Natural killer cell treated with Interleukin-12 subunit alpha and Interleukin-12 subunit beta and Interleukin-15 and Interleukin-18, amount 100 ng/mL, for 72 hours (primary cell): ENCODE measurements at places on chromosomes 12 and 14.

GRCh38 chr12:123983822-123984485 lies 10.9 kb downstream of the ZNF664 start:
- H3K4me3 ChIP-seq = no peak overlapping the region
- no peak for DNase-seq
- peaks cover 30% of the 10 kb centered on the region for H3K4me1 ChIP-seq
- no peaks in the 10 kb centered on the region for H3K27me3 ChIP-seq
- H3K27ac ChIP-seq = no peak overlapping the region

DNA sequence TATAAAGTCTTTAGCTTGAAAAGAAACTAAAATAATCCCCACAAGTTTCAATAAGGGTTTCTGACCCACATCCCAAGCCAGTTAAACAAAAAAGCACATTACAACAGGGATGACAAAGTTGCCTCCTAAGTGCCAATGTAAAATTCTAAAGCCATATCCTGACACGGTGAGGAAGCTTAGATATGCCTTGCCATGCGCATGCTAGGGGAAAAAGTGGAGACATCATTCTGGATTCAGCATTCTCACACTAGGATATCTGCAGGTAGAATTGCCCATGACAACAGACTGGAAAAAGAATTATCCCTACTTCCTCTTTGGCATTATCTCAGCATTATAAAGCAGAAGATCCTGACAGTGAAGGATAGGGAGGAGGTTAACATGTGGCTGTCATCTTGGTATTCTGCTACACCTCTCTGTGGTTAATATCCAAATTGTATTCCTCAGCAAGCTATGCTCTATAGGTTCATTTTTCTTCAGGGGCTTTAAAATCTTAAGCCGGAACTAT lies 4.9 kb downstream of the DUSP6 start:
- no peak for DNase-seq
- peaks cover 31% of the 10 kb centered on the region for H3K36me3 ChIP-seq
- peak overlapping the region; percentile 86 for H3K27ac ChIP-seq
- peak overlapping the region; percentile 86 for H3K4me3 ChIP-seq
- H3K4me1 ChIP-seq = peaks cover 80% of the 10 kb centered on the region
- H3K27me3 ChIP-seq = no peaks in the 10 kb centered on the region

- no peak overlapping the region for H3K4me3 ChIP-seq
- H3K27me3 ChIP-seq = peaks cover 7% of the 10 kb centered on the region
- peaks cover 5% of the 10 kb centered on the region for H3K36me3 ChIP-seq
- no peak overlapping the region for H3K27ac ChIP-seq
Observed at GRCh38 chr14:24316597-24316950, 5.3 kb downstream of the LTB4R start.

GRCh38 chr14:100711493-100711892 lies 15.2 kb upstream of the DLK1 start:
- peaks cover 17% of the 10 kb centered on the region for H3K27me3 ChIP-seq
- H3K36me3 ChIP-seq = no peaks in the 10 kb centered on the region
- no peak overlapping the region for H3K4me3 ChIP-seq
- no peak overlapping the region for H3K27ac ChIP-seq
- peaks cover 4% of the 10 kb centered on the region for H3K4me1 ChIP-seq

GRCh38 chr12:74780182-74780849 lies 242.7 kb downstream of the ATXN7L3B start:
- no peak overlapping the region for H3K4me3 ChIP-seq
- H3K4me1 ChIP-seq = no peaks in the 10 kb centered on the region
- no peak overlapping the region for H3K27ac ChIP-seq
- H3K36me3 ChIP-seq = no peaks in the 10 kb centered on the region

GRCh38 chr12:111991946-111992345 lies 21.0 kb downstream of the TMEM116 start:
- H3K27me3 ChIP-seq = no peaks in the 10 kb centered on the region
- peak overlapping the region; percentile 87 for H3K4me3 ChIP-seq
- H3K36me3 ChIP-seq = peaks cover 6% of the 10 kb centered on the region
- H3K27ac ChIP-seq = no peak overlapping the region
- H3K4me1 ChIP-seq = peaks cover 30% of the 10 kb centered on the region

DNA sequence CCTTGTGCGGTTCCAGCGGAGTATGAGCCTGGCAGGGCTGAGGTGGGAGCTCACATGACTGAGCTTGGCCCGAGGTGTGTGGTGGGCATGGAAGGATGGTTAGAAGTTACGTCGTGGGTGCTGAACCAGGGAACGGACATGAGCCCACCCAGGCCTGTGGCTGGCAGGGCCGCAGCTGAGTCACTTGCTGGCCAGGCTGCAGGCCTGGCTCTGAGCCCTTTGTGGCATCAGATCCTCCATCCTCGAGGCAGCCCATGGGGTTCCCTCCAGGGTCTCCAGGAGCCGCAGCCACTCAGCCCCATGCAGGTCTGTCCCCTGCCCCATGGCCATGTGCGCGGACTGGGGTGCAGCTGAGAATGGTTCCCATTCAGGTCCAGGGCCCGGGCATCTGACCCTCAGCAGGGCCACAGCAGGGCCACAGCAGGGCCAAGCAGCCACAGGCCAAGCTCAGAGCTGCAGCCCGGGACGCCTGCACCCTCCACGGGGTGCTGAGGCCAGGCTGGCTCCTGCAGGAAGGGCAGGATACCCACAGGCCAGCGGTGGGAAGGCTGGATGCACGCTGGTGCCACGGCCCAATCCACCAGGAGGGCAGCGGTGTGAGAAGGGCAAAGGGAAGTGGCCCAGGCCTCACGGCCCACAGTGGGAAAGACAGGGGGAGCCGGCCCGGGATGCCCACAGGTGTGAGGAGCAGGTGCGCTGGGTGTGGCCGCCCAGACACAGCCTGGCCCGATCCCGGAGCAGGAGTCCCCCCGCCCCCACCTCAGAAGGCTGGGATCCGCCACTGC lies 26.3 kb upstream of the ULK1 start:
- no peak overlapping the region for H3K27ac ChIP-seq
- no peaks in the 10 kb centered on the region for H3K27me3 ChIP-seq
- H3K4me3 ChIP-seq = no peak overlapping the region

GRCh38 chr14:61537563-61538463 lies 157.5 kb upstream of the HIF1A start:
- peak overlapping the region; percentile 72 for H3K4me3 ChIP-seq
- no peaks in the 10 kb centered on the region for H3K27me3 ChIP-seq
- peaks cover 82% of the 10 kb centered on the region for H3K4me1 ChIP-seq
- H3K27ac ChIP-seq = peak overlapping the region; percentile 99

GRCh38 chr14:91327661-91328312 lies 83.3 kb upstream of the GPR68 start:
- H3K27me3 ChIP-seq = no peaks in the 10 kb centered on the region
- H3K4me3 ChIP-seq = no peak overlapping the region
- no peaks in the 10 kb centered on the region for H3K36me3 ChIP-seq

- H3K27ac ChIP-seq = peak overlapping the region; percentile 38
- DNase-seq = no peak
Observed at GRCh38 chr14:35247777-35248475, 44.3 kb upstream of the PSMA6 start.

GRCh38 chr14:47194055-47194454 lies 481.4 kb downstream of the MDGA2 start:
- no peak for DNase-seq
- no peak overlapping the region for H3K4me3 ChIP-seq
- H3K4me1 ChIP-seq = no peaks in the 10 kb centered on the region
- H3K27me3 ChIP-seq = no peaks in the 10 kb centered on the region
- H3K36me3 ChIP-seq = no peaks in the 10 kb centered on the region

GRCh38 chr12:111202237-111202915 lies 166.5 kb downstream of the PHETA1 start:
- H3K27me3 ChIP-seq = peaks cover 20% of the 10 kb centered on the region
- H3K4me3 ChIP-seq = no peak overlapping the region
- no peaks in the 10 kb centered on the region for H3K36me3 ChIP-seq
- no peak for DNase-seq
- H3K27ac ChIP-seq = no peak overlapping the region
- H3K4me1 ChIP-seq = peaks cover 6% of the 10 kb centered on the region

GRCh38 chr12:32788405-32788804 lies 32.7 kb upstream of the YARS2 start:
- H3K4me1 ChIP-seq = no peaks in the 10 kb centered on the region
- H3K36me3 ChIP-seq = no peaks in the 10 kb centered on the region

DNA sequence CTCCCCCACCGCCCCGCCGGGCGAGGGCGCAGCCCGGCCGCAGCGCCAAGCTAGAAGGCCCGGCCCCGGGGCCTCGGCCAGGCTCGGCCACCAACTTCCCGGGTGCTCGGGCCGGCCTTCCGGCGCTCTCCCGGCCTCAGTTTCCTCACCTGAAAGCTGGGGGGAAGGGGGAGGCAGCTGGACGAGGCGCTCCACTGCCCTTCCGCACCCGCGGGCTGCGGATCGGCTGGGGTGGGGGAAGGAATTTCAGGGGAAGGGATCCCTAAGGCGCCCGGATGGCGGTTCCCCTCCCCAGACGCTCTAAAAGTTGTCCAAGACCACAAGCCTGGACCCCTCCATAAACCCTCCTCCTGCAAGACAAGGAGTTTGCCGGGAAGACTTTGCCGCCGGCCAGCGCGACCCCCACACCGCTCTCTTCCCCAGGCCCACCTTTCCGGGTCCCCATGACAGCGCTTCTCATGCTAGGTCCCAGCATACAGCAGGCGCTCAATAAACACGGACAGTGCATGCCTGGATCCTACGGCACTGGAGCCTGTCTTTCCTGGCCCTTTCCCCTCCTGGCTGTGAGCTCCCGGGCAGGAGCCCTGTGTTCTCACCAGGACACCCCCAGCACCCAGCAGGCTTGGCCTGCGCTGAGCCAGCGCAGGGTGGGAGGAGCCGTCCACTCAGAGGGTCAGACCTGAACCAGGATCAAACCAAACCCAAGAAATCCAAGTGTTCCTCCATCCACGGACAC lies 18.1 kb downstream of the BEGAIN start:
- no peaks in the 10 kb centered on the region for H3K36me3 ChIP-seq
- H3K4me1 ChIP-seq = peaks cover 6% of the 10 kb centered on the region
- H3K4me3 ChIP-seq = peak overlapping the region; percentile 30

- no peaks in the 10 kb centered on the region for H3K36me3 ChIP-seq
- no peak overlapping the region for H3K27ac ChIP-seq
- no peak for DNase-seq
- peaks cover 21% of the 10 kb centered on the region for H3K4me1 ChIP-seq
- H3K4me3 ChIP-seq = no peak overlapping the region
Observed at GRCh38 chr14:20684662-20685456, 499 bp downstream of the RNASE4 start.

DNA sequence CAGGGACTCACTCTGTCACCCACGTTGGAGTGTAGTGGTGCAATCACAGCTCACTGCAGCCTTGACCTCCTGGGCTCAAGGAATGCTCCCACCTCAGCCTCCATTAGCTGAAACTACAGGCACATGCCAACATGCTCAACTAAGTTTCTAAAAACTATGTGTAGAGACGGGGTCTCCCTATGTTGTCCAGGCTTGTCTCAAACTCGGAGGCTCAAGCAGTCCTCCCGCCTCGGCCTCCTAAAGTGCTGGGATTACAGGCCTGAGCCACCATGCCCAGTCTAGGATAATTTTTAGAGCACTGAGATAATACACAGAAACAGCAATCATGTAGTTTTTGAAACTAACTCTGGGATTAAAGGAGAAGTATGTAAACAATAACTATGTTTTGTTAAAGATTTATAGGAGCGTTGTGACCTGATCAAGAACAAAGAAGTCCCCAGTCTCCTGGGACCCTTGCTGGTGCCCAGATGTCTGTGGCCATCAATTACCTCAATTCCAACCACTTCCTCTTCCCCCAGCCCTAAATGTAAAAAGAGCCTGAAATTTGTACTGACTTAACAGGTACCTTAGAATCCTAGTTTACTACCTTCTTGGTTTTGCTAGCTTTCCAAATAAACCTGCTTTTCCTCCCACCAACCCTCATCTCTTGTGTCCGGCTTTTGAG lies 28.9 kb upstream of the EGLN3 start:
- H3K27me3 ChIP-seq = peaks cover 5% of the 10 kb centered on the region
- no peaks in the 10 kb centered on the region for H3K36me3 ChIP-seq
- no peaks in the 10 kb centered on the region for H3K4me1 ChIP-seq
- no peak overlapping the region for H3K27ac ChIP-seq
- DNase-seq = no peak

DNA sequence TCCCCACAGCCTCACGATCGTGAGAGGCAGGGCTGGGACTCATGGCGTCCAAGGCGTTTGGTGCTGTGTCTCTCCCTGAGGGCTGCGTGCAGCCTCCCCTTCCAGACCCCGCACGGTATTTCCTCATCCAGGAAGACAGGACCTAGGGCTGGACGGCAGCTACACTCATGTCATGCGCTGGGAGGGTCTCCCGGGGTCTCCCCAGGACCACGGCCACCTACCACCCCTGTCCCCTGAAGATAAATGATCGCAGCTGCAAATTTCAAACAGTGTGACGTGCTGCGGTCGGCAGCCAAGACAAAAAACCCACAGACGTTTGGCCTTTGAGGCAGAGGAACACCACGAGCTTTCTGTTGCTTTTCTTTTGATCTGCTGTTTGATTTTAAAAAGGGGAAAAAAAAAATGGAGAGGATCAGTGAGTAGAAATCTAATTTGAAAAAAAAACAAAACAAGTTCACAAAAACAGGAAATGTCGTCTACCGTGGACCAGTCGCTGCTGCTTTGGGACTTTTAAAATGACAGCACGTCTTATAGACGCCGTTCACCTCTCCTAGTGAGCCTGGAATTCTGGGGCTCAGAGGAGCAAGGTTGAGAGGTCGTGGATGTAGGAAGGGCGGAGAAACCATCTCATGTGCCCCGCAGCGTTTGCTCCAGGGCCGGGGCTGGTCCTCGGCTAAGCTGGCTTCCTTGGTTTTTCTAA lies 237.6 kb downstream of the SLC41A2 start:
- H3K27ac ChIP-seq = peak overlapping the region; percentile 92
- no peaks in the 10 kb centered on the region for H3K27me3 ChIP-seq
- DNase-seq = no peak
- peaks cover 80% of the 10 kb centered on the region for H3K4me1 ChIP-seq
- H3K36me3 ChIP-seq = peaks cover 4% of the 10 kb centered on the region

GRCh38 chr12:63915105-63915800 lies 70.8 kb downstream of the SRGAP1 start:
- H3K27me3 ChIP-seq = peaks cover 6% of the 10 kb centered on the region
- H3K27ac ChIP-seq = no peak overlapping the region
- H3K4me1 ChIP-seq = no peaks in the 10 kb centered on the region
- no peaks in the 10 kb centered on the region for H3K36me3 ChIP-seq

DNA sequence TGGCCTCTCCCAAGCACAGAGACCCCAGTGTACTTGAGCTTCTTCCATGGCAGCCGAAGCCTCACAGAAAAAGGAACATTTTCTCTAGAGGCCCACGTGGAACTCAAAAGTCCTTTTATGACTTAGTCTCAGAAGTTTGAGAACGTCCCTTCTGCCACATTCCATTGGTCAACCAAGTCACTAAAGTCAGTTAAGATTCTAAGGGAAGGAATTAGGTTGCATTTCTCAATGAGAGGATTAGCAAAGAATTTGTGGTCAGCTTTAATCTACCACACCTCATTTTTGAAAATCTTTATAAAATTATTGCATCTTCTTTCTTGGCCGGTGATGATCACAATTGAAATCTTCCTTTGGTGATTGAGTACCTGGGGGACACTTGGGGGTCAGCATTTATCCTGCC lies 279.9 kb upstream of the TBX3 start:
- no peak overlapping the region for H3K27ac ChIP-seq
- no peaks in the 10 kb centered on the region for H3K27me3 ChIP-seq
- no peak overlapping the region for H3K4me3 ChIP-seq
- no peak for DNase-seq
- H3K4me1 ChIP-seq = no peaks in the 10 kb centered on the region
- H3K36me3 ChIP-seq = no peaks in the 10 kb centered on the region
